Hepatocyte (in vitro differentiated cells): ENCODE measurements at places on chromosomes 1 and 21.

DNA sequence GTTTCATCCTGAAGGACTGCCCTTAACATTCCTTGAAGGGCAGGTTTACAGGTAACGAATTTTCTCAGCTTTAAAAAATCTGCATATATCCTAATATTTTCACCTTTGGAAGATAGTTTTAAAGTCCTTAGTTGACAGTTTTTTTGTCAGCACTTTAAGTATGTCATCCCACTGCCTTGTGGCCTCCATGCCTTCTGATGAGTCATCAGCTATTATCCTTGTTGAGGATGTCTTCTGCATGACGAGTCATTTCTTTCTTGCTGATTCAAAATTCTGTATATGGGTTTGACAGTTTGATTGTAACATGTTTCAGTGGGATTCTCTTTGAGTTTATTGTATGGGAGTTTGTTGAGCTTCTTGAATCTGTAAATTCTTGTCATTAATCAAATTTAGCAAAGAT is 500.6 kb downstream of the DISC1 start:
- peak; percentile 20 for DNase-seq

- DNase-seq = no peak
These were observed 62.3 kb downstream of the GPR137B start for GRCh38 chr1:236204656-236205055.

DNA sequence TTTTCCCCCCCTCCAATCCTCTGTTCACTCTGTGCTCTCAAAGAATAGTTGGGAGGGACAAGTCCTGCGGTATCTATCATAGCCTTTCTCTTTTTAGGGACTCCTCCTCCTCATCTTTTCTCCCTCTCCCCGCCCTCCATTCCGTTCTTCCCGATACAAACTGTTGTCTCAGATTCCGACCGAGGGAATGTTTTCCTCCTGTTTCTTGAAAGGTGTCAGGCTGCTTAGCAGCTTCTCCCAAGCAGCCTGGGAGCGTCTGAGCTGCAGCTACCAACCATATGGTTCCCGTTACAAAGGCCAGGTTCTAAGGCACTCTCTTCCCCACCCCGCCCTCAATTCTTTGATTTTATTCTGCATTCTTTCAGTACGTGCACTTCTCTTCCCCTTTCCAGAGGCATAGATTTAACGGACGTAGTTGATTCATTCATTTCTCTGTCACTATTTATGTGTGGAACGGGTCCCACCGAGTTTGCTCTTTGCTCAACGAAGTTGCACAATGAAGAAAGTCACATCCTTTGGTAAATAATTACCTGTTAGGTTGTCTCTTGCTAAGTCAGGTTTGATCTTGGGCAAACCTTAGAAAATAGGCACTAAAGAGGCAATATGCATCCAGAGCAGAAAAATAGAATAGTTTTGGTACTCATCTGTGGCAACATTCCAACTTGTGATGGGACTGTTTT is 2.8 kb downstream of the ADGRL2 start:
- peak; percentile 25 for DNase-seq

- DNase-seq = no peak
These were observed 16.7 kb downstream of the CNR2 start for GRCh38 chr1:23896491-23896890.

DNA sequence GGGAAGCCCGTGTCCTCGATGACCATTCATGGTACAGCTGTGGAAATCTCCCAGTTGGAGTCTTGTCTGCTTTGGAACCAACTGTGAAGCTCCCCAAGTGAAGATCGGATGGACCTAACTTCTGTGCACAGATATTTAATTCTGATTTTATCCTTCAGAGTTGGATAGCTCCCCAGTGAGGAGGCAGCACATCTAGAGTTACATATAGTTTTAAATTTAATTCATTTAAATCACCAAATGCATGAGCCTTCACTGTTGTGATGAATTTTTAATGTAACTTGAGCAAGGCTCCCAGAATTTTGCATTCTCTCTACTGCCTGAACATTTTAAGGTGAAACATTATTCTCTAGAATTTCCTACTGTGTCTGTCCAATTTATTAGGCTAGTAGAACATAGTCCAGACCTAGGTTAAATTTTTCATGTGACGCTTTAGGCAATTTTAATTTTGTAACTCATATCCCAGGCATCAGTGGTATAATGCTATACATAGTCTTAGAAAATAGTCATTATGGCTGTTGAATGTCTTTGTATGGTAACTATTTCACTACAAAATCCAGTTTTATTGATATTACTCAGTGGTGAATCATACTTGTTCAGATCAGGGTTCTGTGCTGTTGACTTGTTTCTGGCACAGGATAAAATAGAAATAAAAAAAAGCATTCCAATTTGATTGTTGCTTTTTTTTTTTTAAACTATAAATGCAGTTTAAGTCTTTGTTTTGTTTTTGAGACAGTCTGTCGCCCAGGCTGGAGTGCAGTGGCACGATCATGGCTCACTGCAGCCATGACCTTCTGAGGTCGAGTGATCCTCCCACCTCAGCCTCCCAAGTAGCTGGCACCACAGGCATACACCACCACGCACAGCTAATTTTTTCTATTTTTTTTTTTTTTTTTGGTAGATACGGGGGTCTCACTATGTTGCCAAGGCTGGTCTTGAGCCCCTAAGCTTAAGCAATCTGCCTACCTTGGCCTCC is 66.9 kb downstream of the PRDM2 start:
- no peak for DNase-seq

GRCh38 chr1:197924516-197925123 is 7.4 kb downstream of the LHX9 start:
- peak; percentile 66 for DNase-seq

- DNase-seq = no peak
These were observed 16.7 kb downstream of the SNIP1 start for GRCh38 chr1:37537378-37537777.

GRCh38 chr1:226021401-226021800 is 22.3 kb upstream of the SDE2 start:
- DNase-seq = no peak

GRCh38 chr1:8879922-8880676 is 1.6 kb upstream of the ENO1 start:
- DNase-seq = peak; percentile 67

DNA sequence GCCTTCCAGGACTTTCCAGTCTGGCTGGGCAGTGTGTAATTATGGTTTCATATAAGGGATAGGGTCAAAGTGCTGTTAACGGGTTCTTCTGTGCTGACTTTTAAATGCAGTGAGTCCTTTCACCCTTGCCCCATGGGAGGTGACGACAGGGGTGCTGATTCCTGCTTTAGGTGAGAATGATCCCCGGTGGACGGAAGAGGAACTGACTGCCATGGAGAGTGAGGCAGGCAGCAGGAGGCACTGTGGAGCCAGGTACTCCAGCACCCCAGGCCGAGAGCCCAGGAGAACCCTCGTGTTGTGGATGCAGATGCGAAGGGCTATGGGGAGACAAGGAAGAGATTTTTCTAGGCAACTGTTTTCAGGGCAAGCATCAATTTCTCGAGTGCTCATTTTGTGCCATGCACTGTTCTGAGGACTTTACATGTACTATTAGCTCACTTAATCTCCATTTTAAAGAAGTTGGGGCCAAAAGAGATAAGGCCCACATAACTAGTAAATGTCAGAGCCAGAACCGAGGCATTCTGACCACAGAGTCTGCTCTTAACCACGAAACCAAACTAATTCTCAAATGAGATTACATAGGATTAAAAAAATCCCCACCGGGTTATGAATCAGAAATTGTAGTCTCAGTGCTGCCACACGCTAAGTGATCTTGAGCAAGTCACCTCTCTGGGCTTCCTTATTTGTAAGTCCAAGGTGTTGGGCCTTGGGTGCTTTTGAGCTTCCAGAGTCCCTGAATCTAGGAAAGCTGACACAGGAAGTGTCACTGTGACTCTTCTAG is 28.2 kb downstream of the STPG1 start:
- DNase-seq = no peak

GRCh38 chr21:45211661-45212060 is 76.0 kb downstream of the POFUT2 start:
- DNase-seq = no peak

DNA sequence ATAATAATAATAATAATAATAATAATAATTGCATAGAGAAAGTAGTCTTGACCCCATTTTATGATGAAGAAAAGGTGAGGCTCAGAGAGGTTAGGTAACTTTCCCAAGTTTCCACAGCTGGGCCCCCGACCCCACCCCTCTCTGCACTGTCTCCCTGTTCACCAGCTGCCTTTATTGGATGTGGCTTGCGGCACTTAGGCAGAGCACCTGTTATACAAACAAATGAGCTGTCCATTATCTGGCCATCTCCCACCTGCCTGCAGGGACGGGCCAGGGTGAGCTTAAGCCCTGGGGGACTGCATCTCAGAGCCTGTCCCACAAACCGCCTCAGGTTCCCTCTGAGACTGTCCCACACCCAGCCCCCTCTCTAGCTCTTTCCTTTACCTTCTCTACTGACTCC is 10.1 kb upstream of the EFNA1 start:
- no peak for DNase-seq
